H1 (cell line): ENCODE measurements at places on chromosomes 6 and 20. TPM values are rescaled to one million over a fixed set of nuclear protein-coding genes. Genes with fewer than 3 reads are reported as not detected.

DUSP15 gene
- polyA plus RNA-seq = 3.2 and 6.0 TPM in 2 replicates

SLX4IP gene
- polyA plus RNA-seq = 1.7 and 2.4 TPM in 2 replicates

PHF3 gene
- 6.5 and 10.1 TPM in 2 replicates for polyA plus RNA-seq

RNF39 gene
- polyA plus RNA-seq = 2.3 TPM in 2 replicates

OR14J1 gene
- not detected in 2 replicates for polyA plus RNA-seq

GDAP1L1 gene
- polyA plus RNA-seq = 63.1 and 73.0 TPM in 2 replicates

DLL1 gene
- polyA plus RNA-seq = 1.7 and 3.1 TPM in 2 replicates

KCNK16 gene
- polyA plus RNA-seq = not detected in 2 replicates
